Stimulated activated CD4-positive, alpha-beta T cell treated with anti-CD3 and anti-CD28 coated beads, Interleukin-15, amount 100 ng/mL, for 48 hours (primary cell): ENCODE measurements at places on chromosomes 5 and 9.

GRCh38 chr9:128753627-128754026 is 18.1 kb downstream of the ZER1 start:
- DNase-seq: no peak

DNA sequence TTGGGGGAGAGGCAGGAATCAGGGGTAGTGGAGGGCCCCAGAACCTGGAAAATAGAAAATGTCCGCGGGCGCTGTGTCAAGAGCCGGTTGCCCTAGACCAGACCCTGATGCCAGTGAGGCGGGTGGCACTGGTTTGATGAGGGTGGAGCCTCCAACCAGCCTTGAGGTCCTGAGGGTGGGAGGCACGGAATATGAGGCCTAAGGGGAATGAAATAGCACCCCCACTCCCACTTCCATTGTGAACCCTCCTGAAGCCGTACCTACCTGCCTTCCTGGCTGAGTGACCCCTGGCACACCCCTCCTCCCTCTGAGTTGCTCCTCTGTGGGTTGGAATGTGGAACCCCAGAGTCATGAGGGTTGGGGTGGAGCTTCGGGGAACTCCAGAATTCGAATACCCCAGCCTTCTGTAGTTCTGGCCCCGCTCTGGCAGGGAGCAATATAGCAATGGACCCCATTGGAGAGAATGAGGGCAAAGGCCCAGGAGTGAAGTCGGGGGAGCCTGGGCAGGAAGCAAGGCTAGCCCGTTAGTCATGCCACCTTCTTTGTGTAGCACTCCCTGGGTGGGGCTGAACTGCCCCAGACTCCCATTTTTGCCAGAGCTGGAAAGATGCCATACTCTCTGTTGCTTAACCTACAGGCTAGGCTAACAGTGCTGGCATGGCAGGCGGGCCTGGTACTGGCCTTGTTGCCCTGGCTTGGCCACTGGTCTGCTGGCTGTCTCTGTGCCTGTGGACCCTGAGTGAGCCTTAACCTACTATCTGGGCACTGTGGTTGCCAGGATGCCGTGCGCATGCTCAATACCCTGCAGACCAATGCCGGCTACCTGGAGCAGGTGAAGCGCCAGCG is 1.0 kb downstream of the FPGS start:
- DNase-seq: no peak

GRCh38 chr5:157248821-157249470 is 17.0 kb upstream of the CYFIP2 start:
- no peak for DNase-seq

GRCh38 chr5:5585751-5586341 is 163.4 kb downstream of the ICE1 start:
- DNase-seq: no peak

DNA sequence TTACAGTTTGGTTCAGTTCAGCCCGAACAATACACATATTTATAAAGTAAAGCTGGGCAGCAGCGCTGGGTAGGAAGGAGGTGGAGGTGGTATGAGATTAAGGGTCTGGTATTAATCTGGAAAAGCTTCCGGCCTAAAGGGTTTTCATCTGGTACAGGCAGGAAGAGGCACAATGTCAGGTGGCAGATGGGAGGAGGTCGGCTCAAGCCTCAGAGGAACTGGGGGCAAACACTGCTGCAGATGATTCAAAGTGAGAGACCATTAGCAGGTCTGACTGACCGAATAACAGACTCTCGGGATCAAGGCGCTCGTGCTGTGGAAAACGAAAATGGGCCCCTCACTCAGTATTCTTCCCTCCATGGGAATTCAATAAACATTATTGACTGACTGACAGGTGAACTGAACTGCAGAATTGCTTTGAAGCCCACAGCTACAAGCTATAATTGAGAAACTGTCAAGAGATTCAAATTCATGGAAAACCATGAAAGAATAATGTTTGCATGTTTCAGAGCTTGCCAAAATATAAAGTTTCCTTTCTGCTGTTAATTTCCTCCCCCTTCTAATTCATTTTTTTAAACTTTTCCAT is 75.3 kb downstream of the TMEM167A start:
- no peak for DNase-seq

- DNase-seq: no peak
These were observed 33.2 kb upstream of the ASS1 start for GRCh38 chr9:130411566-130411915.

GRCh38 chr9:68538200-68538599 is 2.5 kb downstream of the TMEM252 start:
- no peak for DNase-seq

- DNase-seq: no peak
These were observed at the start of gene PTGDS for GRCh38 chr9:136977223-136977622. PTGDS (plus strand) TSS chr9:136977504; CDS start chr9:136977579, 75 bp downstream.
